Lung (tissue), 17 donors: ENCODE measurements at places on chromosomes 16 and 17. TPM values are rescaled to one million over a fixed set of nuclear protein-coding genes. Genes with fewer than 3 reads are reported as not detected.

- H3K36me3 ChIP-seq, result no peaks in the 10 kb centered on the region
- H3K4me1 ChIP-seq, result no peaks in the 10 kb centered on the region
- DNase-seq, result peak; percentile 50
- no peaks in the 10 kb centered on the region for H3K27me3 ChIP-seq
- no peak overlapping the region for H3K4me3 ChIP-seq
These were observed 38.5 kb downstream of the IGF2BP1 start for GRCh38 chr17:49035470-49036269.

DNA sequence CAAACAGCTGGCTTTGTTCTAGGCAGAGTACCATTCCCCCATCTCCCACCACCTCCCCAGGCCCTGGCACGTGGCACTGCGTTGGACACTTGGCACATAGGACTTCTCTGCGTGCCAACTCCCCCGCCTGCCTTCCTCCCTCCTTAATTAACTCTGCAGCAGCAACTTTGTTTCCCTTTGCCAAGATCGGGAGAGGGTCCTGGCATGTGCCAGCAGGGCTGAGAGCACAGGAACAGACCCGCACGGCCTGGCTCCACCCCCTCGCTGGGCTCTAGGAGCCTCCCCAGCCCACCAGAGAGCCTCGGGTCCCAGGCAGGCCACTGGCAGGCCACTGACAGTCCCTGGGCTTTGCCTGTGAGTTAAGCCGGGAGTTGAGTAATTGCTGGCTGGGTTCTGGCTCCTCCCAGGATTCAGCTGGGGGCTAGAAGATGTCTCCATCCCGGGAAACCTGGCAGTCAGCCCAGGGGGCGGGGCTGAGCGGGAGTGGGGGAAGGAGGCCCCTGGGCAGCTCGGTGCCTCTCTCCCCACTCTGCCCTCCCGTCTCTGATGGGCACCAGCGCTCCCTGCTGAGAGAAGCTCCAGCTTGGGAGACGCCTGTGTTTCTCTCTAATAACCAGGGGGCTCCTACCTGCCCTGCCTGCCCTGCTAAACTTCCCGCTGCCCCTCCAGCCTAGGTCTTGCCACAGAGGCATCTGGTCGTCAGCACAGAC, 224.0 kb upstream of the TNRC6C start:
- peak; percentile 96 for DNase-seq
- no peak overlapping the region for H3K4me3 ChIP-seq
- peaks cover 29% of the 10 kb centered on the region for H3K4me1 ChIP-seq
- H3K27me3 ChIP-seq, result no peaks in the 10 kb centered on the region
- H3K36me3 ChIP-seq, result no peaks in the 10 kb centered on the region
- peak overlapping the region; percentile 62 for H3K27ac ChIP-seq

The MRPS23 gene
- total RNA-seq, result 15.7 TPM

GRCh38 chr17:83201206-83202001, 122.0 kb downstream of the METRNL start:
- no peaks in the 10 kb centered on the region for H3K36me3 ChIP-seq
- no peak overlapping the region for H3K27ac ChIP-seq
- H3K4me3 ChIP-seq, result no peak overlapping the region
- DNase-seq, result no peak

The HAS3 gene
- 24.0 TPM for total RNA-seq

DNA sequence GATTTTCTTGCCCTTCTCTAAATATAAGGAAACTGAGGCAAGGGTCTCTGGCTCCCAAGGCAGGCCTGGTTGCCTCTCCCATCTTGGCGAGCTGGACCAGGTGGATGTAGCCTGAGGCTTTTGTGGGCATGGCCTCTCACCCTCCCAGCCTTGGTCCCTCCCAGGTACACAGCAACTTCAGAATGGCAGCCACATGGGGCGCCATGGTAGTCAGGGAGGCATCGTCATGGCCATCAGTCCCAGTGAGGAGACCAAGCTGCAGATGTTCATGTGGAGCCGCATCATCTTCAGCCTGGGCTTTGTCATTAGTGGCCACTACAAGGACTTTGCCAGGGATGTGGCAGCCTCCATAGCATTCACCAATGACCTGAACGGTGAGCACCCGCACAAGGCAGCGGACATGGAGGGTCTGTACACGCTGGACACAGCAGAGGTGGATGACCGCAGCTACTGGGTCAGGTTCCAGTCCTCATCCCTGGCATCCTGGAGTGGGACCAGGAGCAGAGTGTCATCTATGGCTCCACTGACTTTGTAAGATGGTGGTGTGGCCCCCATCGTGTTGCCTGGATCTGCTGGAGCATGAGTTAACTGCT, 165.8 kb upstream of the ZNF267 start:
- no peak for DNase-seq
- H3K27ac ChIP-seq, result no peak overlapping the region
- H3K4me3 ChIP-seq, result no peak overlapping the region

The PLLP gene
- total RNA-seq, result 63.7 TPM

DNA sequence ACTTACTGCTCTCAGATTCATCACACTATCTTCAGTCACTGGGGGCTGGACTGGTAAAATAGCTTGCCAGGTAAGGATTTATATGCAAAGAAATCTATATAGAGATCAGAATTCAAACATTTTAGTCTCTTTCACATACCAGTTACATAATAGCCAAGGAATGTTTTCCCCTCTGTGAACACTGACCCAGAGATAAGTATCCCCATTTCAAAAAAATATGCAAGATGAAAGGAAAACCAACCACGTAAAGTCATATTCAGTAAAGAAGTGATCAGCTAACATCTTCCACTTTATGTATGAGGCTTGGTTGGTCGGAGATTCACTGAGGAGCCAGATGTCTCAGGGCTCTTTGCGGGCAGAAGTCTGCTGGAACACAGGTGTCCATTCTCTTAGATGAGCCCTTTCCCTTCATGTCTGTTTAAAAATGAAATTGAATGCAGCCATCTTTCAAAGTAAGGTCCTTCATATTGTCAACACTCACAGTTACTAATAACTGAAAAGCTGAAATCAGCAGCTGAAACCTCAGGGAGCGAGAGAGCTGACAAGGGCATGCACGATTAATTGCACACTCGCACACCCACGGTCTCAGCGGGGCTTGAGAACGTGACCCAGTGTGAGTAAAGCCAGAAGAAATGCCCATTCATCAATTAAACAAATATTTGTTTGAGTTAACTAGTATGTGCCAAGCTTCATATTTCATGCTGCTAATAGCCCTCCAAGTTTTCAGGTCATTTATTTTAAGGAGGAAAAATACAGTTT, 161.2 kb downstream of the MRTFB start:
- no peak overlapping the region for H3K27ac ChIP-seq
- H3K27me3 ChIP-seq, result no peaks in the 10 kb centered on the region
- H3K4me1 ChIP-seq, result peaks cover 16% of the 10 kb centered on the region

- no peak overlapping the region for H3K27ac ChIP-seq
- H3K4me1 ChIP-seq, result no peaks in the 10 kb centered on the region
- no peak overlapping the region for H3K4me3 ChIP-seq
- no peaks in the 10 kb centered on the region for H3K36me3 ChIP-seq
These were observed 39.6 kb downstream of the STX8 start for GRCh38 chr17:9536061-9536460.

GRCh38 chr17:29042679-29043538, at the start of gene PIPOX:
Gene PIPOX (plus strand): TSS chr17:29043141. CDS start chr17:29043226, 85 bp downstream.
- H3K27ac ChIP-seq, result no peak within 1 kb of the TSS
- peaks cover 10% of the 10 kb centered on the region for H3K4me1 ChIP-seq
- DNase-seq, result peak; percentile 92
- no peaks in the 10 kb centered on the region for H3K27me3 ChIP-seq

- H3K27me3 ChIP-seq, result no peaks in the 10 kb centered on the region
- H3K4me1 ChIP-seq, result no peaks in the 10 kb centered on the region
- no peak overlapping the region for H3K27ac ChIP-seq
- H3K4me3 ChIP-seq, result no peak overlapping the region
- DNase-seq, result no peak
- H3K36me3 ChIP-seq, result peaks cover 11% of the 10 kb centered on the region
These were observed 6.5 kb upstream of the NPIPB7 start for GRCh38 chr16:28478506-28479180.

The CSF3 gene
- 1.7 TPM for total RNA-seq

The SLC16A6 gene
- 7.2 TPM for total RNA-seq

The CD300C gene
- total RNA-seq, result 18.5 TPM

DNA sequence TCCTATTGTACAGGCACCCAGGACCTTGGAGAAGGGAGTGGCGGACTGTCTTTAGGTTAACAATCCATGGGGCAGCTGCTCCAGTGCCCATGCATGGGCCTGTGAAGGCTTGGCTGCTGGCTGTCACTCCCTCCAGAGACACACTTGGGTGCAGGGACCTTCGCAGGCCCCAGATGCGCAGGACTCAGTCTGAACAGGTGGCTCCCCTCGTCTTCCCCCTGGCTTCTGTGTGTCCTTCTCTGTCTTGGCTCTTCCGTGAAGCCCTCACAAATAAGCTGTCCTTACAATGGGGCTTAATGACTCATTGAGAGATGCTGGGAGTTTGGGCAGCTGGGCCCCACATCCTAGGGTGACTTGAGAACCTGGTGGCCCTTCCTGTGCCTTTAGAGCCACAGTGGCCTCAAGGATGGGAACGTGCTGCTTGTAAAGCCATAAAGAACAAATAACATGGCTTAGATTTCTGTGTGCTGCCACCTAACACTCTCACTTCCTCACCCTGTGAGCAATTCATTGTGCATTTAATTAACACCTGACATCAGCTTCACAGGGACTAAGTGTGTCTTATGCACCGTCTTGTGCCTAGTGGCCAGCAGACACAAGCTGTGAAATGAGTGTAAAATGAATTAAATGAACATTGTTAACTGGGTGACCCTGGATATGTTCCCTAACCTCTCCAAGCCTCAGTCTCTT, 340.7 kb downstream of the SNX29 start:
- peaks cover 4% of the 10 kb centered on the region for H3K4me1 ChIP-seq
- DNase-seq, result no peak
- H3K4me3 ChIP-seq, result no peak overlapping the region
- H3K36me3 ChIP-seq, result no peaks in the 10 kb centered on the region

DNA sequence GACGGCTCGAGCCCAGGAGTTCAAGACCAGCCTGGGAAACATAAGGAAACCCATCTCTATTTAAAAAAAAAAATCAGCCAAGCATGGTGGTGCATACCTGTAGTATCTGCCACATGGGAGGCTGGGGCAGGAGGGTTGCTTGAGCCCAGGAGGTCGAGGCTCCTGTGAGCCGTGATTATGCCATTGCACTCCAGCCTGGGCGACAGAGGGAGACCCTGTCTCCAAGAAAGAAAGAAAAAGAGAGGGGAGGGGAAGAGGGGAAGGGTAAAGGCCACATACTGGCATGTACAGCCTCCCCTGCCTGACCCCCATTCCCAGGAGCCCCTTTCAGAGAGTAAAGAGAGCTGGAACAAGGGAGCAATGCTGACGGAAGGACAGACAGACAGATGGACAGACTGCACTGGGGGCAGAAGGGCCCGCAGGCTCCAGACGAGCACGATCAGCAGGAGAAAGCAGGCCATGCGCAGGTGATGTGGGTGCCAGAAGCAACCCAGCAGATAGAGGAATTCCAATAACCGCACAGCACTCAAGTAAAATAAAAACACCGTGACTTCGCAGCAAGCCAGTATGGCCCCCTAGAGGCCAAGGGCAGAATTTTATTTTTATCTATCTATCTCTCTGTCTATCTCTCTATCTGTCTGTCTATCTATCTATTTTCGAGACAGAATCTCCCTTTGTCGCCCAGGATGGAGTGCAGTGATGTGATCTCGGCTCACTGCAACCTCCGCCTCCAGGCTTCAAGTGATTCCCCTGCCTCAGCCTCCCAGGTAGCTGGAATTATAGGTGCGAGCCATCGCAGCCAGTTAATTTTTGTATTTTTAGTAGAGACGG, 27.1 kb upstream of the SNN start:
- H3K27me3 ChIP-seq, result no peaks in the 10 kb centered on the region
- H3K27ac ChIP-seq, result peak overlapping the region; percentile 95
- peak; percentile 48 for DNase-seq
